ENCODE measurements at places on chromosomes 7 and 10.

- DNase-seq = no peak
Observed at GRCh38 chr7:66807736-66808135, 67.2 kb downstream of the RABGEF1 start.

DNA sequence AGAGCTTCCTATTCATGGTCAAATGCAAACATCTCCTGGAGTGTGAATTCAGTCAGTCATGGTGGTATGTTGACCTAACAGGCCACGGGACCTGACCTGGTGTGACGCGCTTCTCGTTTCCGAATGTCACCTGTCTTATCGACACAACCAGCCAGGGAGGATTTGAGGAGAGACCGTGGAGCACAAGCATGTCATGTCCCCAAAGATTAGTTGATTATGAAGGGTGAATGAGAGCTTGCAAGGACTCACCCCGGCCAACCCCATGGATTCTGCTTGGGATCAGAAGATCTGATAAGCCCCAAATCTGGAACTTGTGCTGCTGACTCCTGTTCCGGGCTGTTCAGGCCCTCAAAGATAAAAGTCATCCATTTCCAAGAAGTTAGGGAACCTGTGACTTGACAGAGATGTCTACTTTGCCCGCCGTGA is 10.5 kb downstream of the ADRA2A start:
- DNase-seq = no peak

GRCh38 chr7:155299535-155300202 is 2.0 kb downstream of the INSIG1 start:
- DNase-seq = no peak

DNA sequence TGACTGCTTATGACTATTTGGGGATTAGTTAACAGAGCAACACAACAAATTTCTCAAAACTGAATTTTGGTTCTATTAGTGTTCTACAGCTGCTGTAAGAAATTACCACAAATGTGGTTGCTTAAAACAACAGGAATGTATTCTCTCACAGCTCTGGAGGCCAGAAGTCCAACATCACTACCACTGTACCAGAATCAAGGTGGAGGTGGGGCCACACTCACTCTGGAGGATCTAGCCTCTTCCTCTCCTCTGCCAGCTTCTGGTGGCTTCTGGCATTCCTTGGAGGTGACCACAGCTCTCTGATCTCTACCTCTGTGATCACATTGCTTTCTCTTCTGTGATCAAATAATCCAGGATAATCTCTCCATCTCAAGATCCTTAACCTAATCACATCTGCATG is 194.7 kb upstream of the BMPER start:
- DNase-seq = no peak

DNA sequence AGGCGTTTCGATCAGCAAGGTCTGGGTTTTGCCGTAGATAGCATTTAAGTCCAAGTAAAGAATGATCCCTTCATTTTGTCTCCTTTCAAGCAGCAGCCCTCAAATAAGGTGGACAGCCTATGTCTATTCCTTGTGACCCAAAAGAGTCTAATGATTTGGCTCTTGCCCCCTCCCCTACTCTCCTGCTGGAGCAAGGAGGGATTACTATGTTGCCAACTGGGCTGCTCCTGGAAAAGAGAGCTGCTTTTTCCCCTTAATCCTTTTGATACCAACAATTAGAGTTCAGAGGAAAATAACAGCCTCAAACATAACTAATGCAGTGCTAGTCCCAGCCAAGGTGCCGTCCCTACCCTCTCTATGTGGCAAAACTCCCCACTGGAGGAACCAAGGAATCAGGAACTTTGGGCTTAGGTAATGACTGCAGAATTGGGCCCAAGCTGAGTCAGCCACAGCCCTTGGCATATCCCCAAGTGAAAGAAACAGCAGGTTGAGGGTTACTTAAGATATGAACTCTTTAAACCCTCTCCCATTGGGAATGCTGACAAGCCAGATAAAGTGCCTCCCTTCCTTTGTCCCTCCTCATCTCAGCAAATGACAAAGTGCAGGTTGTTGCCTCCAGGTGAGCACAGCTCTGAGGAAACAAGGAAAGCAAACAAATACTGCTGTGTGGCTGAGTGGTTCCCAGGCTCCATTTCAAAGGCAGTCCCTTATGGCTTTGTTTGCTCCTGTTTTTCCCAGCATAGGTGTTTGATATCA is 643.7 kb downstream of the INHBA start:
- no peak for DNase-seq

DNA sequence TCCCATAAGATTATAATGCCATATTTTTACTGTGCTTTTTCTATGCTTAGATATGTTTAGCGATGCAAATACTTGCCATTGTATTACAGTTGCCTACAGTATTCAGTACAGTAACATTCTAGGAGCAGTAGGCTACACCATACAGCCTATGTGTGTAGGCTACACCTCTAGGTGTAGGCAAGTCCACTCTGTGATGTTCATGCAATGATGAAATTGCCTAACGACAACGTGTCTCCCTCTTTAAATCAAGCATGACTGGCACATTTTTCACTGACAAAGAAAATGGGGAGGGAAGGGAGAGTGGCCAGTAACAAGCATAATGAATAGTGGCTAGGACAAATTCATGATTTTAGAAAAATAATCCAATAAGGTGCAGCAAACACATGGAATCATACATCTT is 1.7 kb downstream of the NCAPG2 start:
- no peak for DNase-seq

GRCh38 chr7:124679146-124679545 is 86.4 kb downstream of the GPR37 start:
- DNase-seq = no peak

DNA sequence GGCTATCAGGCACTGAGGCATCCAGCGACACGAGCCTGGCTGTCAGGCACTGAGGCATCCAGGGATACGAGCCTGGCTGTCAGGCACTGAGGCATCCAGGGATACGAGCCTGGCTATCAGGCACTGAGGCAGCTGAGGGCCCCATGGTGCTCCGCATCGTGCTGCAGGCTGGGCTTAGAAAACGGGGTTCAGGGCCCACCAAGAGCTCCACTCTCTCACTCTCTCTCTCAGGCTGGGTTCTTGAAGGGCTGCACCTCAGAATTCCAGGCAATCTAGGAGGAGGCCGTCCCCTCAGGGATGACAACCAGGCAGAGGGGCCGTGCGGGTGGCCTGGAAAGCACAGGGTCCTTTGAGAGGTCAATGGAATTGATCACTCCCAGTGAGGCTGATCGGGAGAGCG is 69.0 kb downstream of the CFAP46 start:
- no peak for DNase-seq

GRCh38 chr10:4208499-4208898 is 423.5 kb upstream of the KLF6 start:
- no peak for DNase-seq

DNA sequence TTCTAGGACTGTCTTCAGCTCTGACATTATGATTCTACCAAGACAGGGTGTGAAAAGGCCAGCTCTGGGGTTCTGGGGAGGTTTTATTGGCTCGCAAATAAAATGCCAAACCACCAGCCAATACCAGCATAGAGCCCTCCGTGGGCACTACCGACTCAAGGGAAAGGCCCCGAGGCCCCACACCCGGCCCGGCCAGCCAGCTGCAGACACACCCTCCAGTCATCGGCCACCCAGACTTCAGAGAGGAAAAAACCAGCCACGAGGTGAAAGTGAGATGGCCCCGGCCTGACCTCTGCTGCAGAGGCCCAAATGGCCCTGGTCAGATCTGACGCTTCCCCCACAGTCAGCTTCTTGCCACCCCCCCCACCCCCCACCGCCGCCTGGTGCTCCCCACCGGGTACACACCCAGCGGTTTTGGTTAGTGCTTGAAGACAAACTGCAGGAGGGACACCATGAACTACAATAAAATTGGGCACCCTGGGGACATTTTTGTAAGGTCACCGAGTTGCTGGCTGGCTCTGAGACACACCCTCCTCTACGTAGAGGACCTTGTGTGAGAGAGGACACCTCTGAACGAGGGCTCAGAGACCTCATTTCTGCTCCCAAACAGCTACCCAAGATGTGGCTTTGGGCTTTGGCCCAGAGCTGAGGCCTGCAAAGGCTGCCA is 79.9 kb downstream of the PRKAG2 start:
- no peak for DNase-seq

GRCh38 chr7:133971625-133972024 is 155.5 kb upstream of the LRGUK start:
- DNase-seq = no peak

DNA sequence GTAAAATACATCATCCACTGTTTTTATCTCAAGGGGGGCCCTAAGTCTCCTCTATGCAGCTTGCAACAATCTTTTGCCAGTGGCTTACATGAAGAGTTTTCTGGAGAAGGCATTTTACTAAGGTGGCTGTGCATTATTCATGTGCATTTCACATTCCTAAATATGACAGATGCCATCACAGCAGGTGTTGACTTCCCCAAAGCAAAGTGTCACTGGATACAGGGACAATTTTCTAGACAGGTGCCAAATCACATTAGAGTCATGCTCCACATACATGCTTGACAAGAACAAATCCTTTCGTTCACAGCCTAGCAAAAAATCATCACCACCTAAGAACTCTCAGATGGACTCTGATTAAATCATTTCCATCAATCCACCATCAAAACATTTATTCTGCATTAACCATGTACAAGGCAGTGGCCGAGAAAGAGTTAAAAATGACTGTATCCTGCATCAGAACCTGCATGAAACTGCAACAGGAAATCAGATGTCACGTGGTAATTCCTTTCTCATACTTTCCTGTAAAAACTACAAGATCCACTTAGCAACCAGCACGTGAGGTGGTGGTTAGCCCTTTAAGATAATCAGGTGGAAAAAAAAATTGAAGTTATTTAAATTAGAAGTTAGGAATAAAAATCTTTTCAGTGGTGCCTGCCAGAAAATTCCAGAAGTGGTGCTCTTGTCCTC is 88.2 kb upstream of the AFAP1L2 start:
- DNase-seq = no peak

- DNase-seq = no peak
Observed at GRCh38 chr7:127873715-127874636, 157.3 kb downstream of the LRRC4 start.

- DNase-seq = no peak
Observed at GRCh38 chr10:118278649-118279048, 63.5 kb downstream of the FAM204A start.

- no peak for DNase-seq
Observed at GRCh38 chr7:130886438-130887135, 152.6 kb upstream of the KLF14 start.

DNA sequence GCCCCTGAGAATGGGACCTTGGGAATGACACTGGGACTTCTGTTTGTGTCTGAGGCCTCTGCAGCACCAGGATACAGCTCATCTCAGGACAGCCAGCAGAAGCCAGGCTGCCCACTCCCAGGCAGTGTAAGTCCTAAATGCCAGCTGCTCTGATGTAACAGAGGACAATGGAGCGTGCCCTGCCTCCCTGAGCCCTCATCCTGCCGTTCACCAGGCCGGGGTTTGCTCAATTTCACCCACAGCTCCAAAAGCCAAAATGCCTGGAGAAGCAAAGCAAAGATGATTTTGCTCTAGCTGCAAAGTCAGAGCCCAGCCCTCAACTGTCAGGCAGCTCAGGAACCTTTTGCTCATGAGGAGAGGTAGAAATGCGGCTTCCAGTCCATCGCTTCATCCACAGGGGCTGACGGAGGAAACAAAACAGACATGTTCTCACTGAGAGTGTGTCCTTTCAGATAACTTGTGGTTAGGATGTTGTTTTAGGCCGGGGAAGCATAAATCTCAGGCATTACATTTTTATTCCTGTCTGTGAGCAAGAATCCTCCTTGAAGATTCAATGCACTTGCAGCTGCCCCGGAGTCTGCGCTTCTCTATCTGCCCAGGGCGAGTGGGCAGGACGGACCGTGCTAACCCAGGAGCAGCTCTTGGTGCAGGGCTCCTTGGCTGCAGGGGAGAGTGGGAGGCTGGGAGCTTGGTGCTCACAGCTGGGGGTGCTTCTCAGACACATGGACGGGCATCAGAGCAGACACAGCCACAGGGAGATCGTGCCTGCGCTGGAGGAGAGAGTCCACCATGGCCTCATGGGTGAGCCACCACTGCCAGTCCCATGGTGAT is 83.2 kb upstream of the CHST15 start:
- no peak for DNase-seq

DNA sequence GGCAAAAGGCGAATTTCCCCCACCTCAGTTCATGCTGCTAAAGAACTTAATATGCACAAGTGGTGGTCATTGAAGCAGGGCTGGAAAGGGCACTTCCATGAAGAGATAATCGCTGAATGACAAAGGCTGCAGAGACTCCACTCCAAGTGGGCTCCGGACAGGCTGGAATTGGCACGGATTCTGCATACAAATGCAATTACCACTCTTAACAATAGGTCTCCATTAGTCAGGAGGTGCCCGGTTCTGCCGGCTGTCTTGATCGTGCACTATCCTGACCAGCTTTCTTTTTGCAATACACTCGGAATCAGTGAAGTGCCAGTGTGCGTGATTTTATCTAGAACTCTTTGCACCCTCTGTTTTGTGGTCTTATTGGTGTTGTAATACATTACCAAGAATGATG is 49.7 kb downstream of the INSYN2A start:
- DNase-seq = no peak

GRCh38 chr7:47746468-47746867 is 164.6 kb upstream of the TNS3 start:
- no peak for DNase-seq

GRCh38 chr10:28089467-28089866 is 90.6 kb upstream of the ODAD2 start:
- no peak for DNase-seq

DNA sequence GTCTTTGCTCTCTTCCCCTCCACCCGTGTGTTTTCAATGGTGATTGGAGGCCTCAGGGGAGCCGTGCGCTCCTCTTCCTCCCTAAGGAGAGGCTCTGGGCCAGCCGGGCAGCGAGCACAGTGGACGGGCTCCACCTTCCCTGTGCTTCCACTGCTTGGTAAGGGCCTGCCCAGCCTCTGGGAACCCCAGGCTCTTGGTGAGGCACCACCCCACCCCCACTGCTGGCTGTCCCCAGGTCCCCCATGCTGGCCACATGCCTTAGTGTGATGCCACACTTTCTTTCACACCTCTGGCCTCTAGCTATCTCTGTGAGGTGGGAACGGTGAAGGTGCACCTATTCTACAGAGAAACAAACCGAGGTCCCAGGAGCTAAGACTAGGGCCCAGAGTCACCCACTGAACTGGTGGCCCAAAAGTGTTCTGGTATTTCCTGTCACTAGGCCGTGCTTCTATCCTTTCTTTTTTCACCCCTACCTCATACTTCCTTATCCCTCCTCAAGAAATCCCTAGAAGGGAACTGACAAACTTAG is 53.3 kb downstream of the UNC5B start:
- DNase-seq = no peak

- no peak for DNase-seq
Observed at GRCh38 chr7:85820702-85821443, 634.0 kb upstream of the SEMA3D start.

GRCh38 chr7:99390941-99391602 is 16.5 kb downstream of the ARPC1B start:
- DNase-seq = no peak

- DNase-seq = no peak
Observed at GRCh38 chr10:80655898-80656297, 118.2 kb downstream of the SH2D4B start.

- no peak for DNase-seq
Observed at GRCh38 chr7:109402107-109402506, 832.4 kb downstream of the DNAJB9 start.

DNA sequence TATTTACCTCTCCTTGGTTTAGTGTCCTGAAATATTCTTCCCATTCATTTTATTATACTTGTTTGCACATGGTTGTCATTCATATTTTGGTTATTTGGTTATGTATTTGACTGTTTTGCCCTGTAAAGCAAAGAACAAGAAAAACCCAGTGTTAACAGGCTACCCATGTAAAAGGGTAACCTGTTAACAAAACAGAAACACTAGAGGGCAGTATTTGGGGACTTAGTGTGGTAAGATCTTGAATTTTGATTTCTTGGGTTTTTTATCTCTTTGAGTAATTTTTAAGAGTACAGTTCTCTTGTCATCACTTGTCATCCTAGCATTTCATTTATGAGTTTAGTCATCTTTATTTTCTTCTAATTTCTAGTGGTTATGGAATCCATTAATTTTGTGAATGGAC is 51.3 kb downstream of the POLL start:
- no peak for DNase-seq

All from stimulated activated CD4-positive, alpha-beta T cell treated with anti-CD3 and anti-CD28 coated beads, TNF-alpha, amount 100 ng/mL, for 24 hours (primary cell).